KG1 (cell line): ENCODE measurements at places on chromosomes 3 and 15.

- no peak for DNase-seq
Observed at GRCh38 chr15:60762167-60762566, 283.2 kb upstream of the ICE2 start.

GRCh38 chr3:8635125-8635524, 9.5 kb downstream of the SSUH2 start:
- no peak for DNase-seq

- DNase-seq = no peak
Observed at GRCh38 chr3:39961230-39961629, 151.8 kb downstream of the MYRIP start.

DNA sequence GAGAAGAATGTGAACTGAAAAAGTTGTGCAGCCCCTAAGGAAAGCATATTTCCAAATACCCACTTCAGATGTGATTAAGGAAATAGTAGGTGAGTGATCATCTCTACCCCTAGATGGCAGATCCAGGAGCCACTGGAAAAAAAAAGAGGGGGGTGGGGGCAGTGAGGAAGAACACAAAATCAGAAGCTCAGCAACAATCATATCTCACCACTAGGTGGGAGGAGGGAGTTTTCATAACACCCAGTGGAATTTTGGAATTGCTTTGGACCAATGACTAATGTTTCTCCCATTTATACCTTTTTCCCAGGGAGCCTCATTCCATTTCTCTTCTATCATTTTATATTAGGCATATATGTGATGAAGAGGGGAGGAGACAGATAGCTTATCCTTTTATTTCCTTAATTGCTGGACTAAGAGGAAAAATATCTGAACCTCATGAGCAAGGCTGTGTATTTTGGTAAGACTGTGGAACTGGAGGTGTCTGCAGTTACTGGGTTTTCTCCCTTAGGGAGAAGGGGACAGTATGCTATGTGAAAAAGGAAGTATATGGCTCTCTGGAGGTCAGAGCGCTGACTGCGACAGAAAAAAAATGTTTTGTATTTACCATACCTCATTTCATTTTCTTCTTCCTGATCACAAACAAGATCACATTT, 363.4 kb downstream of the GAP43 start:
- no peak for DNase-seq

GRCh38 chr3:26838026-26838425, 215.5 kb downstream of the LRRC3B start:
- no peak for DNase-seq

GRCh38 chr3:195148549-195148948, 122.4 kb downstream of the XXYLT1 start:
- DNase-seq = peak; percentile 63

DNA sequence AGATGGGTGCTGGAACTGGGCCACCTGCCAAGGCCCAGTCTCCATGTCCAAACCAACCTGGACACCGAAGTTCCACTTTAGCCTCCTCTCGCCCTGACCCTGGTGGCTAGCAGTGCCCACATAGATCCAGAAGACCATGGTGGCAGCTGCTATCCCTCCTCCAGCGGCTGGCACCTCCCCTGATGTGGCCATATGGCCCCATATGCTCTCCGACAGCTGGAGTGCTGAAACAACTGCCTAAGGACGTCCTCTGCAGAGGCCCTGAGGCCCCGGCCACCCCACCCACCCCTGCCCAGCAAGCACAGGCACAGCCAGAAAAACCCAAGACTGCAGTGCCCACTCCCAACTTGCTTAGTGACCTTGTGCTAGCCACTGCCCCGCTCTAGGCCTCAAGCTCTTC, 182.3 kb upstream of the LINGO1 start:
- no peak for DNase-seq

DNA sequence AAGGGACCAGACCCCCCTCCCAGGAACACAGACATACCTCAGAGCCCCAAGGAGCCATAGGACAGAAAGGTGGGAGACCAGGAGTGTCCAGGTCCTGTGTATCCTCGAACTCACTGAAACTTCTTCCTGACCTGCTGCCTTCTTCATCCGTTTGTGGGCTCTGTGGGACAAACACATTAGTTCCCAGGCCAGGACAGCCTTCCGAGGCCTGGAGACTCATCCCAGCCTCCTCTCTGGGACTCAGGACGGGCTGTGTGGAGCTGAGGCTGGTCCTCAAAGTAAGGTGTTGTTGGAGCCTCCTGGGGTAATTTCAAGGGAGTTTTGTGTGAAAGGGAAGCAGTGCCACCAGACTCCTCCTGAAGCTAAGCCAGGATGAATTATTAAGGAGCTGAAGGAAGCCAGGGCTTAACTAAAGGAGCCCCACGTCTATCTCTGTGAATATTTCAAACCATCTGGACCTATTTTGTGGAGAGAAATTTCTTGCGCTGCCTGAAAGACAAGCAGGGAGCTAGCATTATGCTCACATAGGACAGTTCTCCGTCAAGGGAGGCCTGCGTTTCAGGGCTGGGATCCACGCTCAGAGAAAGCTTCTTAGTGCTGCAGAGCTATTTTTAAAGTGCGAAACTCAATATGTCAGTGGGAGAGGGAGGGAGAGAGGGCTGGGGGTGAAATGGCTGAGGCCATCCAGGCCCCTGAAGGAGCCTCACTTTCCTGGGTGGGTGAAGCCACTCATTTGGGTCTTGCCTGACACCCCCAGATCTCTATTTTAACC, 29.8 kb upstream of the PLA2G4E start:
- DNase-seq = no peak

GRCh38 chr3:183762304-183762703, 63.1 kb downstream of the MAP6D1 start:
- DNase-seq = no peak

DNA sequence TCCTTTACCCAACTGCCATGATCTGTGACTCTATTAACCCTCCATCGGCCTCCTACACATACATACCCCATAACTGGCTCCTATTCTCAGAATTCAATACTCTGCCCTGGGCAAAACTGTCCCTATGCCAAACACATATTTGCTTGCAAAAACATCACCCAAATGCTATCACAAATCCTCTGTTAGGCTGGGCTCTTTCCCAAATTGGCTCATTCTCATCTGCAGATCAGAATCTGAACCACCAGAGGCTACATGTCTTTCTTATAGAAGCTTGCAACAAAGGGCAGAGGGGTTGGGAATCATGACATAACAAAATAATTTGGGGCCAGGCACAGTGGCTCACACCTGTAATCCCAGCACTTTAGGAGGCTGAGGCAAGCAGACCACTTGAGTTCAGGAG, 45.4 kb upstream of the GOLM2 start:
- no peak for DNase-seq

DNA sequence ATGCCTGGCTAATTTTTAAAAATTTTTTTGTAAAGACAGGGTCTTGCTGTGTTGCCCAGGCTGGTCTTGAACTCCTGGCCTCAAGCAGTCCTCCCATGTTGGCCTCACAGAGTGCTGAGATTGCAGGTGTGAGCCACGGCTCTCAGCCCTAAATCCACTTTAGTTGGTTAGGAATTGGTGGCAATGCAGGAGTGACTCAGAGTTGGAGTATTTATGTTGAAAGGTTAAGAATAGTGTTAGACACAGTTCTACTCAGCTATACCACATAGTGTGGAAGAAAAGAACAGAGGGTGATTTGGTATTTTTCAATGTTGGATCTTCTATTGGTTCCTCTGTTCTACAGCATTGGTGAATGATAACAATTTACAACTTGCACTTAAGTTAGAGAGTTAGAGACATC, 7.6 kb downstream of the ZNF639 start:
- DNase-seq = no peak

GRCh38 chr3:184405075-184406030, 25.5 kb downstream of the CHRD start:
- DNase-seq = no peak

DNA sequence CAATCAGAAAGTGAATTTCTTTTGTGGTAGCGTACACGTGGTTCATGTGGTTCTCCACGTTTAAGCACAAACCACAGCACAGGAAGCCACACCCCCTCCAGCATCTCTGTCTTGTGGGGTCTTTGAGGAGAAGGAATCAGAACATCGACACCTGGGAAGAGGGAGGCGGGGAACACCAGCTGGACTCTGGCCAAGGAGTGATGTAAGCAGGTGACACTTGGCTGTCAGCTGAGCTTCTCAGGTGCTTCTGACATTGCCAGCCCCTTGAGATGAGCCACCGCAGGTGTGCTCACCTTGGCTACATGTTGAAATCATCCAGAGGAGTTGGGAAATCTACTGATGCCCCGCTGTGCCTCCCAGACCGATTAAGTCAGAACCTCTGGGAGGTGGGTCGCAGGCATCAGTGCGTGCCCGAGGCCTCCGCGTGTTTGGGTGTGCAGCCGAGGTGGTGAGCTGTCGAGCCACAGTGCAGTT, 85.0 kb downstream of the FAM81A start:
- DNase-seq = no peak

GRCh38 chr3:99529265-99529664, 109.1 kb upstream of the COL8A1 start:
- DNase-seq = no peak

GRCh38 chr15:49044766-49045606, 1.3 kb downstream of the SECISBP2L start:
- no peak for DNase-seq
